ENCODE measurements at places on chromosomes 7 and 10.
A peak's percentile ranks its signal among the peaks of the same experiment; 100 is the strongest.

GRCh38 chr10:28263136-28263857, 39.6 kb downstream of the MPP7 start:
- no peak for DNase-seq

DNA sequence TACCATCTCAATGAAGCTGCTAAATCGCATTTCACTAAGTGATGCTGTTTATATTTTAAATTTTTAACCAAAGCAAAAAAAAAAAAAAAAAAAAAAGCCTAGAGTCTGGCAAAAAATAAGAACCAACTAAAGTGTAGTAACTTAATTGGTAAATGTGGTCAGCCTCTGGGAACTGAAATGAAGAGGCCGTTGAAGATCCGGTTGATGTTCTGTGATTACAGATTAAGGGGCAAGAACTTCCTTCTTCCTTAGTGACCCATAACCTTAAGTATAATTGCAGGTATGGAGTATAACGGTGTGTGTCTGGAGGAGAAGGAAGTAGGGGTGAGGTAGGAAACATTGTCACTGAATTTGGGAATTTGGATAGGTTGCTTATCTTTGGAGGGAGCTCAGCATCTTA, 7.7 kb upstream of the SRGN start:
- DNase-seq = no peak

- no peak for DNase-seq
These were observed 8.3 kb downstream of the TMEM273 start for GRCh38 chr10:49179699-49180443.

DNA sequence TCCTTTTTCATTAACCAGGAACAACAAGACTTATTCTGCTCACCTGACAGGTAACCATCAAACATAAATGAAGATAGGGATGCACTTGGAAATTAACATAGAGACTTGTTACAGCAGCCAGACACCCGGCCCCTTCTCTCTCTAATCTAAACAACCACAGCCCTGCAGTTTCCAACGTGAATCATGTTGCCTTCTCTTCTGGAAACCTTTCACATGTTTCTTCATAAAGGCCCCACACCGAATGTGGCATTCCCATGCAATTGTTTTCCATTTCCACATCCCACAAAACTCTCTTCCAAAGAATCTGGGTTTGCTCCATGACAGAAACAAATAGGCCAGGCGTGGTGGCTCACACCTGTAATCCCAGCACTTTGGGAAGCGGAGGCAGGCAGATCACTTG, 15.0 kb upstream of the WDR86 start:
- DNase-seq = no peak

DNA sequence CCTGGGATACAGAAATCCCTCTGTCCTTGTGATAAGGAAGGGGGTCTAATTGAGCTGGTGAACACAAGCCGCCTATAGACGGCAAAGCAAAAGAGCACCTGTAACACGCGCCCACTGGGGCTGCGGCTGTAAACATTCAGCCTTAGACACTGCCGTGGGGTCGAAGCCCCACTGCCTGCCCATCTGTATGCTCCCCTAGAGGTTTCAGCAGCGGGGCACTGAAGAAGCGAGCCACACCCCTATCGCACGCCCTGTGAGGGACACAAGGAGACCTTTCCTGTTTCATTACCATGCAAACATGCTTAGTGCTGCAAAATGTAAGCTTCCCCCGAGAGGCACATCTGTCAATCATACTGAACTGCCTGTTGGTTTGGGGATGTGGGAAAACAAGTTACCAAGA, 82.1 kb downstream of the NRP1 start:
- no peak for DNase-seq

GRCh38 chr7:1667566-1668395, 2.3 kb upstream of the ELFN1 start:
- no peak for DNase-seq

- DNase-seq = no peak
These were observed 35.8 kb downstream of the ZFAND2A start for GRCh38 chr7:1124164-1124563.

GRCh38 chr10:132366006-132366405, 31.0 kb upstream of the PWWP2B start:
- no peak for DNase-seq

GRCh38 chr10:98107644-98108430, 26.6 kb upstream of the R3HCC1L start:
- DNase-seq = no peak

- no peak for DNase-seq
These were observed 79.4 kb upstream of the FEZF1 start for GRCh38 chr7:122383934-122384333.

DNA sequence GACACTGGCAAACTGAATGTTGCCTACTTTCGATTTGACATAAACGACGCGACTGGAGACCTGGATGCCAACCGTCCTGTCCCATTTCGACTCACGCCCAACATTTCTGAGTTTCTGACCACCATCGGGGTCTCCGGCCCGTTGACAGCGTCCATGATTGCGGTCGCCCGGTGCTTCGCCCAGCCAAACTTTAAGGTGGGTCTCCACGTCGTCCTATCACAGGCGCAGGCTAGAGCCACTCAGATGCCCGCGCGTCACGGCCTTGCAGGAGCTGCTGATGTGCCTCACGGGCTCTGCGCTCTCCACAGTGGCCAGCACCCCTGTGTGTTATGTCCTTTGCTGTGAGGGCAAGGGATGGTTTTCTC, 132.6 kb downstream of the SMURF1 start:
- no peak for DNase-seq

DNA sequence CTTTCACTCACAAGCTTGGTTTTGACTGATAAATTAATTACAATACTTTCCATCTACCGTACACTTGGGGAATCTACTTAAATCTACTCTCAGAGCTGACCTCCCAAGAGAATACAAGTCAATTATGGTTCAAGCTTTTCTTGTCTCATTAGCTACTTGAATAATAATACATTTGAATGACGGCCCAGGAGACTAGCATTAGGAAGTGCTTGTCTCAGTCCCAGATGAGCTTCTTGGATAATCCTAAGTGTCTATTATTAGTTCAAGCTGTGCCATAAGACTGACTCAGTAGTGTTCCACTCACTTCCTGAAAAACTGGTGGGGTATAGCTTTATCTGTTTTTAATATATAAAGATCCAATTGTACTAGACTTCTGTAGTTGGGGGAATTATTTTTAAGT, 100.2 kb downstream of the GNAT3 start:
- no peak for DNase-seq

GRCh38 chr10:4266416-4267085, 481.5 kb upstream of the KLF6 start:
- no peak for DNase-seq

- no peak for DNase-seq
These were observed 131.1 kb upstream of the ABCB5 start for GRCh38 chr7:20484356-20484755.

DNA sequence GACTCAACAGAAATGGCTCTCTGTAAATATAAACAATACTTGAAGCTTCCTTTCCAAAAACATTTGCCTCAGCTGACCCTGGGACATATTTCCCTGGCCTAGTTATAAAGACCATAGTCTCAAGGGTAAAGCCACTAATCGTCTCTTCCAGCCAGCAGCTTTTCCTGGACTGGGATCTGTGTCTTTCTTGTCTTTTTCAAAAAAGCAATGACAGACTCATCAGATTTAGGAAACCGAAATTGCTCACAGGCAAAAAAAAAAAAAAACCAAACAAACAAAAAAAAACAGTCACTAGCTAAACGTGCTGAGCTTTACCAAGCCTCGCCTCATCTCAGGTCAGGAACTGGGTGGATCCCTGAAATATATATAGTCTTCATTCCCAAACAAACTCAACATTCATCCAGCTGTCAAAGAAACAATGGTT, 23.5 kb downstream of the STN1 start:
- DNase-seq = no peak

GRCh38 chr7:144941127-144941526, 105.3 kb upstream of the TPK1 start:
- DNase-seq = no peak

GRCh38 chr10:110774069-110775019, 97.4 kb upstream of the PDCD4 start:
- peak; percentile 13 for DNase-seq

- DNase-seq = no peak
These were observed 131.6 kb upstream of the MGMT start for GRCh38 chr10:129335396-129335795.

GRCh38 chr7:41491883-41492471, 210.9 kb downstream of the INHBA start:
- DNase-seq = no peak

GRCh38 chr7:96676919-96677318, 32.7 kb downstream of the SEM1 start:
- no peak for DNase-seq

GRCh38 chr10:79128923-79129305, 60.1 kb downstream of the ZMIZ1 start:
- DNase-seq = no peak

DNA sequence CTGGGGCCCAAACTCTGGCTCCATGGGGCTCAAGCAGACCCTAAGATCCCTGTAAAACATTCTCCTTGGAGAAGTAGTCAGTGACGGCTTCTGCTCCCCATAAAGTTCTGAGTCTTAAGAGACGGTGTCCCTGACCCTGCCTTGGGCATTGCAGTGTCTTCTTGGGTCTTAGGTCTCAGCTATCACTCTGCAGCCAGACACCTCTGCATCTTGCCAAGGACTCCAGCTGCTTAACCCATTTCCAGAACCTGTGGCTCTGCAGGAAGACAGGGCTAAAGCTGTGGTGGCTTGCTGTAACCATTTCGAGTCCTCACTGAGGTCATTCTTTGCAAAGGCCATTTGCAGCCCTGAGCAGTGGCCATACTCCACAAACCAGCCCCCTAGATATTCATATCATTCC, 337.1 kb upstream of the ZMIZ1 start:
- no peak for DNase-seq

DNA sequence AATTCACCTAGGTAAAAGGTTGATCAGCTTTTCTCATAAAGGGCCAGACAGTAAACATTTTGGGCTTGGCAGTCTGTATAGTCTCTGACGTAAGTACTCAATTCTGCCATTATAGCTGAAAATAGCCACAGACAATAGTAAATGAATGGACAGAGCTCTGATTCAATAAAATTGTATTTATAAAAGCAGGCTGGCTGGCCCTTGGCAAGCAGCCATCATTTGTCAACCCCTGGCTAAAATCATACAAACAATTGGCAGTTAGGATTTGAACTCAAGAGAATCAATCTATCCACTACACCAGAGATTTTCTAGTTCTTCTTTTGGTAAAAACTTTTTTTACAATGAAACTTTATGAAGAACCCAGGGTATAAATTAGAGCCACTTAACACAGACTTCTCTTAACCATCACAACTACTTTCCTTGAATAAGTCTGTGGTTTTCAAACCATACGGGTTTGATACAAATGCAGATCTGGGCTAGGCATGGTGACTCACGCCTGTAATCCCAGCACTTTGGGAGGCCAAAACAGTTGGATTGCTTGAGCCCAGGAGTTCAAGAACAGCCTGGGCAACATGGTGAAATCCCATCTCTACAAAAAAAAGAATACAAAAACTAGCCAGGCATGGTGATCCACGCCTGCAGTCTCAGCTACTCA, 124.5 kb downstream of the SLC16A9 start:
- no peak for DNase-seq

- peak; percentile 3 for DNase-seq
These were observed 15.1 kb downstream of the LSMEM1 start for GRCh38 chr7:112495810-112496462.

DNA sequence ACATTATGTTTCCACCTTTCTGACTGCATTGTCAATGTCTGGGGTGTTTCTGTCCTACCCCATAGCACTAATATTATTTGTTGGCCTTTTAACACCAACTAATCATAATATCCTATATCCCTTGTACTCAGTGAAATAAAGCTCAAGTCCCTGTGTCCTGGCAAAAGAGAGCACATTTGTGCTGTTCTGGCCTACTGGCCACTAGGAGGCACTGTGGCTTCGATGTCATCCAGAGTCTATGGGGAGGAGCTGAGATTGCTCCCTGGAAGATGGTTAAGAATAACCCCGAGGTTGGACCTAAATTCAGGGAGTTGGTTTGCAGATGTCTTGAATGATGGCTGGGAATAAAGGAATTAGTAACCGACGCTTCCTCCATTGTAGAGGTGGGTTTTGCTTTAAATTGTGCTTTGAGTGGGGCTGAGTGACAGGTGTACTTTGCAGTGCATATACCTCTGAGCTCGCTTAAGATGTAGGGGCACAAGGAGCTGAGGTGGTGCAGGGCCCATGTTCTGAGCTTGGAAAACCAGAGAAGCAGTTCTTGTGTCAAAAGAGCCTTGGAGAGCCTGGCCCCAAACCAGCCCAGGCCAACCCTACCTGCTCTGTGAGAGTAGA, 191.2 kb upstream of the PRSS1 start:
- peak; percentile 9 for DNase-seq

- DNase-seq = no peak
These were observed 71.7 kb upstream of the TMEM106B start for GRCh38 chr7:12139416-12139815.

All from activated T-helper 9 cell treated with anti-CD3 and anti-CD28 coated beads, Interleukin-2, amount 50 U/mL, for 16 hours (primary cell).